ENCODE measurements at places on chromosomes 12 and 14.

- no peak for DNase-seq
Measured at GRCh38 chr12:112909693-112910092, 2.9 kb downstream of the OAS1 start.

DNA sequence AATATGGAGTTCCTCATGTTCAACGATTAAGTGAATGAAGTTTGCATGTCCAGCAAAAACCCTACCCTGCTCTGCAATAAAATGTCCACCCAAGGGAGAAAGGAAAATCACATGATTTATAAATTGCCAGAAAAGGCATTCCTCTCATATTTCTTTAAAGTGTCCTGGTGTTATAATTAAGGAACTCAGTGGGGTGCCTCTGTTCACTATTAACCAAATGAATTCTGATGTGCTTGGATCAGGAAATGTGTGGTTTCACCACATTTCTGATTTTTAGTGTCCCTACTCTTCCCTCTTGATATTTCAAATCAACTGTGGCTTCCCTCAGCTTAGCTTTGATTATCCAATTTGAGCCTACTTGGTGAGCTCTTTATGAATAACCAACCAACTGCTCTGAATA is 208.1 kb downstream of the PHLDA1 start:
- no peak for DNase-seq

DNA sequence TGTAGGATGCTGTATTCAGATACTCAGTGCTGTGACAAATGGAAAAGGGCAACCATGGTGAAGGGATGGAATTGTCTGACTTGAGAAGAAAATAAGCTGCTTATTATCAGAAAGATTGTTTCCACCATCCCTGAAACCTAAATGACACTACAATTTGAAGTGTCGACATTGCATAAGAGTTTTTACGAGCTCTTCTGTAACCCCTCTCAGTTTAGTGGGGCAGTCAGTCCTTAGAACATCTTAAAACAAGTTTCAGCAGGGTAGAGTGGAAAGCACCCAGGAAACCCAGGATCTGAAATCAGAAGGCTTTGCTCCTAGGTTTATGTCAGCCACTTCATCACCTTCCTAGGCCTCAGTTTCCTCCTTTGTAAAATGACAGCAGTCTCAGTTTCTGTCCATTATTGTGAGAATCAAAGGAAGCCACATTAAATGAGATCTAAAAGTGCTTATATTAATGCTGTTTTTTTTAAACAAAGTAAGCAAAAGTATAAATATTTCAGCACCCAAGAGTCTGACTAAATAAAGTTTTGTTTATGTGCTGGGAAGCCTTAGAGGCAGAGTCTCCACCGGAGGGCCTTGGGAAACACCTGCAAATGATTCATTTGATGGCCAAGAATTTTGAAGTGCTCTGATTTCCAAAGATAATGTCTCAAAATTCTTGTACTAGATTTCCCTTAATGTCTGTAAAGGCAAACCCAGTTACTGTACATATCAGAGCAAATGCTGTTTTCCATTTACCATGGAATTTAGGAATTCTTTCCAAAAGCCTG is 1.8 kb downstream of the IFT43 start:
- no peak for DNase-seq

DNA sequence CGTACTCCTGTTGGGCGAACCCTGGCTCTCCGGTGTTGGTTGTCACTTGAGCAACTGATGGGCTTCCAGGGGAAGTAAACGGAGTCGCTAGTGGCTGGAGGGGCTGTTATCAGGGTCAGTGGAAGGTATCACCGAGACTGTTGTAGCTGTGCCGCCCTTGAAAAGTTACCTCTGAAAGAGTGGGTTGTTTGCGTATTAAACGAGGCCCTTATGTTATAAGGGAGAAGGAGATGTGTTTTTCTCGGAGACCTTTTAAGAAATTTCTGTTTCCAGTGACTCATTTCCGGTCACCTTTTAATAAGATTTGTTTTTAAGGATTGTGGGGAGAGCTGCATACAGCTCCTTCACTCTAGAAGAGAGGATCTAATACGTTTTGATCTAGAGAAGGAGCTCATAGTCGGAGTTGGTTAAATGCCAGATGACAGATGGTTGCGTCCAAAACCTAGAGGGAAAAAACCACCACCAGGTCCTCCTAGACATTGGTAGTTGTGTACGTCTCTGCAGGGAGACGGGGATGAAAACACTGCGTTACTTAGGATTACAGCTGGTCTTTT is 750 bp upstream of the DBX2 start:
- no peak for DNase-seq

- DNase-seq: peak; percentile 53
Measured at GRCh38 chr12:10363914-10364814, 25.7 kb downstream of the KLRK1 start.

DNA sequence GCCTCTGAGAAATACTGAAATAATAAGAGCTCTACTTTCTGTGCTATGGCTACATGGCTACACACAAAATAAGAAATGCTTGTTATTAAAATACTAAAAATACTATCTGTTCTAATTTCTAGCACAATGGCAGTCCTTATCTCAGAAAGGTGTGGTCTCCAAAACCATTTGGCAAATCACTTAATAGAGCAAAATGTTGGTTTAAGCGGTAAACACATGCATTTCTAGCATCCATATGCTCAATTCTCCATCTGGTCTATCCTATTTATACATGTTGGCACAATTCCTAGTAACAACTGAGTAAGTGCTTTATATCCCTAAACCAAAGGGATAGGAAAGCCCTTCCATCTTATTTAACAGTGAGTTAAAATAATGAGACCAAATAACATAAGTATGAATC is 107.0 kb downstream of the PAPLN start:
- no peak for DNase-seq

DNA sequence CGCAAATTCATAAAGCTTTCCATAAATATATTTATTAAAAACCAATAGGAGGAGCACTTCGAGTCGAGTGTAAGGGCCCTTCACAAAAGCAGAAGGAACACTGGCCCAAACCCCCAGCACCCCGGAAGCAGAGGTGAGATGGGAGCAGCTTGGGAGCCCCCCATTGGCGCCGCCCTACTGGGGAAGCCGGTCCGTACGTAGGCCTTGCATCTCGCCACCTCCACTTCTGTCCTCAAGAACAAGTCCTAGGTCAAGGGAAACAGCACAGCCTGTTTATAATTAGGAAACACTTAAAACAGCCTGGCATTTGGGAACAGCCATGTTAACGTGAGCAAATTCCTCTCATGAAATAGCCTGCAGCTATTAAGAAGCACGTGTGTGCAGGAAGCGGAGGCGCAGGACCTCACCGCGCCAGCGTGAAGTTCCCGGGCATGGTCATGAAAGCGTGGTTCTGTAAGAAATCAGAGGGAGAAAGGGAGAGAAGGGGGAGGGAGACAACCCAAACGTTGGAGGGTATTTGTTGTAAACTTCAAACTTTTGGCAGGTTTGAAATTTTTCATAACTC is 7.7 kb downstream of the ANKRD9 start:
- no peak for DNase-seq

DNA sequence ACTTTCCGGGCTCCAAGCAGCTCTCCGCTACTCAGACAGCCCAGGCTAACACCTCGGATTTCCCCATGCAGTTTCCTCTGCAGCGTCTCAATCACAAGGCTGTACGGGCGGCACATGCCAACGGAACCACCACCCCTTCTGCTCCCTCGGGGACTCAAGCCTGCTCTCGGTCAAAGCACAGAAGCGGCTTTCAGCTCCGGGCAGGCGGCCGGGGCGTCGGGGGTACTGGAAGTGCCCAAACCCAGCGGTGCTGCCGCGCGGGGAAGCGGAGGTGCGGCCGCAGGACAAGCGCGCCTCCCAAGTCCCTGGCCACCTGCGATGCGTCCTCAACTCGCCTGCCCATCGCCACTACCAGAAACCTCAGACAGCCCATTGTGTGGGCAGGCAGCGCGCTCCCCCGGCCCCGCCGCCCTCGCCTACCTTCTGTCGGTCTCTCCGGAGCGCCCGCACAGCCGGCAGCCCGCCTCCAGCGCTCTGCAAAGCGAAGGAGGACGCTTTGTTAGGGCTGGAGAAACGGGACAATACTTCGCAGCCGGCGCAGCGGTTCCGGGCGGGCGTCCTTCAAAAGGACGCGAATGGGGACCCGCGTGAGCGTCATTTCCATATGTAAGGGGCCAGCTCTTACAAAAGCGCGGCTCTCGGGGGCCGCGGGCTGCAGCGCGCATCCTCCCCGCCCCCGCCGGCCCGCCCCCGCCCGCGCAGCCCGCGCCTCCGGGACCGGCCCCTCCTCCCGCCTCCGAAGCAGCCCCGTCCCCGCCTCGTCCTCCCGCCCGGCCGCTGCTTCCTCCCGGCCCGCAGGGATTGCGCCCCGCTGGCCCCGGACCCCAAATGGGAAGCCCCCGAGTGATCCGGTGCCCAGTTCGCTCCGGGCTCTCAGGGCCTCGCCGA is 674 bp downstream of the NIN start:
- DNase-seq: peak; percentile 63

DNA sequence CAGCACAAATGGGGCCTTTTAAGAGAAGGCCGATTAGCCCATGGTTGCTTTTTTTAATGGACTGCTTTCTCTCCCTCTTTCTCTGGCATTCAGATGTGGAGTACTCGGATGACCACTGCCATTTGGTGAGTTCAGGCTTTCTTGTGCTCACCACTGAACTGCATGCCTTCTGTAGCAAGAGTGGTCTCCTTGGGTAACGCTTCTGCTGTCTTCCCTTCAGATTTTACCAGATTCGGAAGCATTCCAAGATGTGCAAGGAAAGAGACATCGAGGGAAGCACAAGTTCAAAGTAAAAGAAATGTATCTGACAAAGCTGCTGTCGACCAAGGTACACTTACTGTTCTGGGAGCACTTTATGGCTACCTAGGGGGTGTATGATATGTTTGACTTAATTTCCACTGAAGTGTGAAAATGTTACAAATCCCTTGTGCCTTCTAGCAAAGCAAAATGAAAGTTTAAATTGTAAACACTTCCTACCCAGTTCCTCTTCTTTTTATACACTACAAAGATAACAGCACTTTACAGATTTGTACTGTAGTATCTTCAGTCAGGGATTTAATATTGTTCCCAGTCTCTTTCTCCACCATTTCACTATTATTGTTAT is 148.8 kb downstream of the PLXNC1 start:
- no peak for DNase-seq

DNA sequence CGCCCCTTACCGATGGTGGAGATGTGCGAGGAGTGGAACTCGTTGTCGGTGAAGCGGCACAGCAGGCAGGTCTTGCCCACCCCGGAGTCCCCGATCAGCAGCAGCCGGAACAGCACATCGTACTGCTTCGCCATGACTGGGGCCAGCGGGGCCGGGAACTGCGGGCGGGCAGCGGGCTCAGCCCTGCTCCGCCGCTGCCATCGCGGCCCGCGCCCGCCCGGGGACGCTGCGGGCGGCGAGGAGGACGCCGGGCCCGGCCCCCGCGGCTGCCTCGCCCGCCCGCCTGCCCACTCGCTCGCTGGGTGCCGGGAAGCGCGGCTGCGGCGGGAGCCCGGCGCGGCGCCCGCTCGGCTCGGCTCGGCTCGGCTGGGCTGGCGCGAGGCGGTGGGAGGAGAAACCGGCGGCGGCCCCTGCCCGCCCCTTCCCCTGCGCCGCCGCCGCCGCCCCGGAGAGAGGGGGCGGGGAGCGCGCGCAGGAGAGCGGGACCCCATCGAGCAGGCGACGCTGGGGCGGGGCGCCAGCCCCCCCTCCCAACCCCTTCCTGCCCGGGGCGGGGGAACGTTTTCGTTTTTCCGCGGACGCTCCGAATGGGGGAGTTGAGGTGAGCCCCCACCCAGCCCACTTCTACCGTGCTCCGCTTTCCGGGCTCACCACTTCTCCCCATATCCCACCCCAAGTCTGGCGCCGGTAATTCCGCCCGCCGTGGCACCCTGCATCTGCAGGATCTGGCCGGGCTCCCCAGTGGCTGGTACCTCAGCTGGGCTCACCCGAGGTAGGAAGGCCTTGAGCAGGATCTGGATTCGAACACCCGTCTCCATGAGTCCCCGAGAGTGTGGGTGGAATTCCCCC is at the start of gene RAB15:
Gene RAB15, minus strand, starts transcription at position 394 of the 849 bp plus-strand sequence. Its CDS starts 260 bp downstream, at position 134.
- DNase-seq: peak; percentile 28

- peak; percentile 66 for DNase-seq
Measured at GRCh38 chr14:105069871-105070759, 4.9 kb upstream of the GPR132 start.

DNA sequence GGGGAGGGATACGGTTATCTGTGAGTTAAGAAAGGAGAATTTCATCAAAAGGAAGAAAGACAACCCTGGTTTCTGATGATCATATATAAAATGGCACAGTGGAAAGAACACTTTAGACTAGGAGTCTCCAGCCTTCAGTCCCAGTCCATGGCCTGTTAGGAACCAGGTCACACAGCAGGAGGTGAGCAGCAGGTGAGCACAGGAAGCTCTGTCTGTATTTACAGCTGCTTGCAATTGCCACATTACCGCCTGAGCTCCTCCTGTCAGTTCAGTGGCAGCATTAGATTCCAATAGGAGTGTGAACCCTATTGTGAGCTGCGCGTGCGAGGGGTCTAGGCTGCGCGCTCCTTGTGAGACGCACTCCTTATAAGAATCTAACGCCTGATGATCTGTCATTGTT is 137.9 kb downstream of the BTG1 start:
- DNase-seq: no peak

GRCh38 chr12:109394891-109395290 is 47.2 kb downstream of the MYO1H start:
- no peak for DNase-seq

- no peak for DNase-seq
Measured at GRCh38 chr12:55723516-55724225, 3.5 kb downstream of the RDH5 start.

GRCh38 chr12:3216726-3217682 is 139.8 kb downstream of the TSPAN9 start:
- DNase-seq: no peak

DNA sequence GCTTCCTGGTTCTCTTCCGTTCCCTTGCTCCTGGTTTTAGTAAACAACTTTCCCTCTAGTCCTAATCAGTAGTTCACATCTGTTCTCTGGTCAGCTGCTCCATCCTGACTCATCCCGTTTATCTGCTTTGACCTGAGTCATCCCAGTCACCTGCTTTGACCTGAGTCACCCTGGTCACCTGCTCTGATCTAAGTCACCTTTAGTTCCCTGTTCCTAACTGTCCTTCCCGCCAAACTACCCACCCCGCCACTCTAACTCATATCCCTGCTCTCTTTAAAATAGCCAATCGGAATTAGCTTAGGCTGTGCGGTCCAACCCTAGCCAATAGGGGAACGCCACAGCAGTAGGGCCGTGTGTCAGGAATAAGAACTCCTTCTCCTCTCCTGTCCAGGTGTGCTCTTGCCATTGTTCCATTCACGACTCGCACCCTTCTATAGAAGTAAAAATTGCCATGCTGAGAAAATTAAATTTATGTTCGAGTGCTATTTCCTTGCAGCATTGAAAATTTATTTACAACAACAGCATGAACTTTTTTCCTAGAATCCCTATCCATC is 3.1 kb upstream of the ANKRD33 start:
- DNase-seq: no peak

GRCh38 chr12:98885778-98886177 is 240.7 kb downstream of the APAF1 start:
- no peak for DNase-seq

GRCh38 chr12:43501703-43502102 is 50.3 kb downstream of the ADAMTS20 start:
- peak; percentile 29 for DNase-seq
